ENCODE measurements at places on chromosomes 6 and 20. TPM values are rescaled to one million over a fixed set of nuclear protein-coding genes. Genes with fewer than 3 reads are reported as not detected.

DNA sequence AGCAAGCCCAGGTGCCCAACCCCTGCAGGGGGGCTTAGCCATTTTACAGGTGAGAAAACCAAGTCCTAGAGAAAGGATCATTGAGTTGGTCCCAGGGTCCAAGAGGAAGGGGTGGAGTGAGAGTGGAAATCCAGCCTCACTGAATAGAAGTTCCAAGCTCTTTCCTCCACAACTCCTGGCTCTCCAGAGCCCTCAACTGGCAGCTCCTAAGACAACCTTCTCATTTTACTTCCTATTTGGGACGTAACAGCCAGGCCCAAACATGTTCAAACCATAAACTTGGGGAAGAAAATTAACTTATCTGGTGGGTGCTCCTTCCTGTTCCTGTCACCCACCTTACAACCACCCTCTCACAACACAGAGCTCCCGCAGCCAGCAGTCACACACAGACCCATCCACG, 57.9 kb downstream of the PRND start:
- H3K27ac ChIP-seq, result no peak overlapping the region
- no peak overlapping the region for H3K4me3 ChIP-seq
- no peaks in the 10 kb centered on the region for H3K27me3 ChIP-seq
- no peak for DNase-seq
- H3K4me1 ChIP-seq, result no peaks in the 10 kb centered on the region

GRCh38 chr20:15799871-15800270, 773.4 kb downstream of the KIF16B start:
- peaks cover 8% of the 10 kb centered on the region for H3K4me1 ChIP-seq
- peak; percentile 79 for DNase-seq
- H3K27me3 ChIP-seq, result no peaks in the 10 kb centered on the region
- H3K27ac ChIP-seq, result no peak overlapping the region

DNA sequence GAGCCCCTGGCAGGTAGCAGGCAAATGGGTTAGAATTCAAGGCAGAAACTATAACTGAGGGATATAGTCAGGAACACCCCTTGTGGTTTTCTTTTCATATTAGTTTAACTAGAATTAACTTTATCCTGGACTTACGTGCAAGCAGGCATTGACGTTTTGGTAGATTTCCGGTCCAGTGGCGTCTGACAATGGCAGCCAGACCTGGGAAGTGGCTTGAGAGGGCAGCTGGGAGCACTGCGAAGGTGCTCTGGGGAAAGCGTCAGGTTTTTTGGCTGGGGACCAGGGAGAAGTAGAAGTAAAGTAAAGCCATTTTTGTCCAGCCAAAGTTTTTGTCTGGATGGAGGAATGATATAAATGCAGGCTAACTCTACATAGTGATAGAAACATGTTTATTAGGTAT, 8.4 kb upstream of the ACSS1 start:
- H3K4me1 ChIP-seq, result peaks cover 3% of the 10 kb centered on the region
- peaks cover 52% of the 10 kb centered on the region for H3K27me3 ChIP-seq
- no peak overlapping the region for H3K27ac ChIP-seq
- no peak for DNase-seq
- H3K4me3 ChIP-seq, result no peak overlapping the region

DNA sequence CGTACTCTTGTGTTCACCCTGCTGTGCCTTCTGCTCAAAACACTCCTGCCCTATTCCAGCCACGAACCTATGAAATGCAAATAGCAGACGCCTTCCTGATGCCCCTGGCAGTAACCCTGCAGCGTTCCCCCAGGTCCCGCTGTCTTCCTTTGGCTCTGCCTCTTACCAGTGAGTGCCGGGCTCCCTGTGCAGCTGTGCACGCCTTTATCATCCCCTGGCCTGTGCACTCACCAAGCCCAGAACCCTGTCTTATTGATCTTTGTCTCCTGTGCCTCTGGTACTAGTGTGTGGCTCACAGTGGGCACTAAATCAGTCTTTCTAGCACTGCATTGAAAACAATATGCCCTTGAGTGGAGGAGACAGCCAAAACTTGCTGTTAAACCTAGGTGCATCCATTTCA, 19.7 kb downstream of the ZDHHC14 start:
- H3K4me1 ChIP-seq, result peaks cover under 1% of the 10 kb centered on the region
- no peak for DNase-seq
- no peaks in the 10 kb centered on the region for H3K36me3 ChIP-seq
- no peak overlapping the region for H3K27ac ChIP-seq
- no peaks in the 10 kb centered on the region for H3K27me3 ChIP-seq

Gene LST1
- total RNA-seq, result not detected

Gene NKAIN2
- total RNA-seq, result not detected
